Fibroblast of skin of right biceps (primary cell): ENCODE measurements at places on chromosomes 3 and 15.

- no peak for DNase-seq
Observed at GRCh38 chr15:85071061-85071460, 89.4 kb downstream of the PDE8A start.

DNA sequence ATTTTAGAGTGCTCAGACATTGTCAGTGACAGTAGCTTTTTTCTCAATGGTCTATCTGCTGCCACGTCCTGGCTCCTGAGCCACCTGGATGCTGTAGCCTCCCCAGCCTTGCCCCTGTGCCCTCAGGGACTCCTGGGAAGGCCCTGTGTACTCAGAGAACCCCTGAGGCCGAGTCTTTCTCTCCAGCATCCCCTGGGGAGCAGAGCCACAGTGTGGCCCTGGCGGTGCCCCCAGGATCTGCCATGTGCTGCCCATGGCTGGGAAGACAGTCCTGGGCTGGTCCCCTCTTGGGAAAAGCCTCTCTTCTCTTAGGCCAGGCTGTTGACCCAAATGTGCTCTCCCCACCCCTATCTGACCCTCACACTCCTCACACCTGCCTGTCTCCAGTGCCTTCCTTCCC, 5.0 kb downstream of the MYD88 start:
- no peak for DNase-seq

DNA sequence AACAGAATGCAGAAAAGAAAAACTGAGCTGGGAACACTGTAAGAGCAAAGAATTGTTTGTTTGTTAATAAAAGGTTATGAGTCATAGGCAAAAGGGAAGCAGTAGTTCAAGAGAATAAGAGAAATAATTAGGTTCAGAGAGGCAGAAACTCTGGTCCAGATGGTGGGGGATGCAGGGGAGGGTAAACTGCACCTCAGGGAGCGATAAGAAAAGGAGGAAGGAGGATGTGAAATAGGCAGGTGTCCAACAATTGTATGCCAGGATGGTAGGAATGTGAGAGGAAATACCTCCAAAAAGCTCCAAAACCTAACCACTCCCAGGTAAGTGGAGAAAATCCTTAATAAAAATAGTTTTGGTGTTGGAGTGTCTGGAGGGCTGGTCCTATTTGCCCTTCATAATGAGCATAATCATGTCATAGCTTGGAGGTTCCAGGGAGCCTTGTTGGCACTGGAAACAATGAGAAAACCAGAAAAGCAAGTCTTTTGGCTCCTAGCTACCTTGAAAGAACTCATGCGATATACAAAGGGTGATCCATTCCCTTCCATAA, 405.4 kb upstream of the TBL1XR1 start:
- no peak for DNase-seq

GRCh38 chr3:60542995-60543394, 708.3 kb downstream of the FHIT start:
- DNase-seq, result no peak

DNA sequence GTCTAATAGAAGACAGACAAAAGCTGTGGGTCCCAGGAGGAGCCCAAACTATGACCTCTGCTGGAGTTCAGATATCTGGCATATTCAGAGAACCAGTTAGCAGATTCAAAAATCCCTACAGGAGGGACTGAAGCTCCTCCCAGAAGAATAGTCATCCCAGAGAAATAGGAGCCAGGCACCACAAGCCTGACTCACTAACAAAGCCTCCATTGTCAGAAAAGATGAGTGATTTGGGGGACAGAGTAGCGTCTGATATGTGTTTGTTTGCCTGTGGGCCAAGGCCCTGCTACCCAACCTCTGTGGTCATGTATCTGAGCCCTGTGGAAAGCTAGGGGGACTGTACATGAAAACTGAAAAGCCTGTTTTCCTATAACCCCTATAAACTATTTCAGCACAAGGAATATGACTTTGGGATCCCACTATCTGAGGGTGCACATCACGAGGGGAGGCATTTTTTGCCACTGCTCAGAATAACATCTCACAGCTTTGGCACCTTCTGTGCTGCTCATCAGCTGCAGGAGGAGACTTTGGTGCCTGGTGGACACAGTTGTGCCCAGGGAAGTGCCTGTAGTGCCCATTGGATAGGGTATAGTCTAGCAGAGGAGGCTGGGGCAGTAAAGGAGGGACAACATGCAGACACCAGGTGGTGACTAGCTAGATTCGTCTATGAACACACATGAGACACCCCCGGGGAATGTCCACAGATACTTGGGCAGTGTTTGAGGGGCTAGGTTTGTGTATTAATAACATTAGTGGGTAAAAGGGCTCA, 9.7 kb upstream of the LARP6 start:
- peak; percentile 92 for DNase-seq

DNA sequence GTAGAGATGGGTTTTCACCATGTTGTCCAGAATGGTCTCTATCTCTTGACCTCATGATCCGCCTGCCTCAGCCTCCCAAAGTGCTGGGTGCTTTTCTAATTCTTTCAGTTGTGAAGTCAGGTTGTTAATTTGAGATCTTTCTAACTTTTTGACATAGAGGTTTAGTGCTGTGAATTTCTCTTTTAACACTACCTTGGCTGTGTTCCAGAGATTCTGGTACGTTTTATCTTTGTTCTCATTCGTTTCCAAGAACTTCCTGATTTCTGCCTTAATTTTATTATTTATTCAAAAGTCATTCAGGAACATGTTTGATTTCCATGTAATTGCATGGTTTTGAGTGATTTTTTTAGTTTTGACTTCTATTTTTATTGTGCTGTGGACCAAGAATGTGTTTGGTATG, 63.5 kb upstream of the CCDC54 start:
- DNase-seq, result no peak

GRCh38 chr15:38005953-38006808, 71.7 kb downstream of the TMCO5A start:
- no peak for DNase-seq

- no peak for DNase-seq
Observed at GRCh38 chr15:96334017-96334704, 3.7 kb downstream of the NR2F2 start.

DNA sequence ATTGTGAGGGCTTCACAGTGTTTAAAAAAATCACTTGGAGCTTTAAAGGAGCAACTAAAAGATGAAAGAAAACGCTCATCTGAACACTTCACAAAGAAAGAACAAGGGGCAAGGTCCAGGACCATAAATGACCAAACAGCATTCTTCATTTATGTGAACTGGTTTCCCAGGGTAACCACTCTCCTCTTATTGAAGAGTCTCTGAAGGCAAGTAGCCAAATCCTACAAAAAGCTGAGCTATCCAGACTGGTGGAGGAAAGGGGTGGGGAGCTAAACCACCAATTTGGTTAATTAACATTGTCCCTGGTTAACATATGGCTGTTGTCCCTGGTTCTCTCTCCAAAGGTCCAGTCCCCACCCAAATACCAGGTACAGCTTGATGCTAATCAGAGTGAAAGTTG, 58.1 kb downstream of the OSBPL10 start:
- DNase-seq, result no peak
